Amniotic epithelial cell (primary cell): ENCODE measurements at places on chromosomes 6 and 20.

- peak; percentile 57 for DNase-seq
Observed at GRCh38 chr6:89313006-89313405, 2.1 kb downstream of the GABRR2 start.

- no peak for DNase-seq
Observed at GRCh38 chr20:41268402-41268801, 49.1 kb downstream of the ZHX3 start.

DNA sequence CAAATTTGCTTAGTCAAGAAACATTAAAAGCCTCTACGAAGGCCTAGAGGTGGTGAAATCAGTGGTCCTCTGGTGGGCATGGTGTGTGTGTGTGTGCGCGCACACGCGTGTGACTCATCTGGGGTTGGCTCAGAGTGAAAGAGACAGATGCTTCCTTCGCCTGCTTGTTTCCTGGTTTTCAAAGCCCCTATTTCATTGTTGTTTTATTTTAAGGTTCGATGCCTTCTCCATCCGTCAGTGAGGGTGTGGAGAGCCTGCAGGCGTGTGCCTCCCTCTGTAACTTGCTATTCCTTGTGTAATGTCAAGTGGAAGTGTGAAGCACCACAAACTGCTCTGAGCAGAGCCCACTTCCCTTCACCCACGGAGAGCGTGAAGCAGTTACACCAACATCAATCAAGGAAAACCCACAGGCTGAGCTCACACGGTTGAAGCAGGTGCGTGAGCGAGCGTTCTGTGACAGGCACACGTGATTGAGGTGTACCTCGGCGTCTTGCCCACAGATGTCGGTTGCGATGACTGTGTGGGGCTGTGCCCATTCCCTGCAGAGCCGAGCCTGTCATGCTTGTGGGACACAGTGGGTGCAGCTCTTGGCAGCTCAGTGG lies 233.9 kb downstream of the PRL start:
- no peak for DNase-seq

GRCh38 chr6:52333840-52334200 lies 28.1 kb upstream of the PAQR8 start:
- DNase-seq, result peak; percentile 30

- peak; percentile 99 for DNase-seq
Observed at GRCh38 chr6:26216359-26216885, 129.2 kb downstream of the HFE start.

- DNase-seq, result no peak
Observed at GRCh38 chr20:60955706-60956105, 296.4 kb upstream of the CDH4 start.

DNA sequence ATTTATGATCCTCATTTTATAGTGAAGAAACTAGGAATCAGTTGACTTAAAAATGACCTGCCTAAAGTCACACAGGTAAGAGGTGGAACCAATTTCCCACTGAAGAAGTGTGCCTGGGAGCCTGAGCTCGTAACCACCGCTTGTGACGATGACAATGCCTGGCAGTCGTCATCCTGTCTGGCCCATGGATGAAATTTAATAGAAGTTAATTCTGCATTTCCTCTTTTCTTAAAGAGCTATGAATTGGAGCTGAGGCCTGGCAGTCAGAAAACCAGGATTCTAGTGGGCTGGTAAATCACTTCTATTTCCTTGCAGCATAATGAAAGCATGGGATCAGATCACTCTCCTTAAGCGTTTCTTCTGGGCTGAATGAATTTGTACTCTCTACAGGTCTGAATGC lies 200.0 kb upstream of the SGK1 start:
- no peak for DNase-seq

DNA sequence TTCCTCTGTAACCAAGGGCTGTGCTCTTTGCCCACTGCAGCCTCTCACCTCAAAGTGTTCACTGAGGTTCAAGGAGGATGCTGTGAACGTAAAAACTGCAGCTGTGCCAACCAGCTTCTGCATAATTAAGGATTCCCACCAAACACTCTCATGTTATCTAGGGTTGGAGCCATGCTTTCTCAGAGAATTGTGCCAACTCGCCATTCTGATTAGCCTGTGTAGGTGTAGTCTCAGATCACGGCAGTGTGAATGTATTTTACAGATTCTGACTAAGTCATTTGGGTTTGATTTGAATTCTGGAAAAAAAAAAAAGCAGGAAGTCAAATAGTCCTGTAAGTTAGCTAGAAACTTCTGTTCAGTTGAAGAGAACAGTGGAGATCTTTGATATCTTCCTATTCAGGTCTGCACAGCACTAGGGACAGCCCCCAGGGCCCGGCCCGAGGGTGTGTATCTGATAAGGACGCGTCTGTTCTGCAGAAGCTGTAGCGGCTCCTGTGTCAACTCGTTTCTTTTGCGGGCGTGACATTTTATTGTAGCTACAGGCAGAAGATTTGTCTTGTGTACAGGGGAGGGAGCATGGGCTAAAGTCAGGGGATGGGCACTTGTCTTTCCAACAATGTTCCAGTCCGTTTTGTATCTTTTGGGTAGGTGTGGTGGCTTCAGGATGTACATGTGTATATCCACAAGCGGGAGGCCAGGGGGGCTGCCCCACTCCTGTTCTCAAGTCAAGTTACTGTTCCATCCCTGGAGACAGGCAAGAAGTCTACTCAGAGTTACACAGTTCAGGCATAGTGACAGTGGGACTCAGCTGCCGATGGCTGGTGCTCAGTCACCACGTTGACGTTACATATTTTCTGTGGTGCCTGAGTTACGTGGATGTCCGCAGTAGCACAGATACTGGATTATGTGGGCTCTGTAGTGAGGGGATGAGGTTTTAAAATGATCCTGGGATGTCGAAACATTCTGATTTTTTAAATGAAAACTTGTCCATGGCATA lies 12.4 kb downstream of the IRF4 start:
- DNase-seq, result no peak

- DNase-seq, result no peak
Observed at GRCh38 chr6:44462797-44463727, 75.6 kb downstream of the CDC5L start.

DNA sequence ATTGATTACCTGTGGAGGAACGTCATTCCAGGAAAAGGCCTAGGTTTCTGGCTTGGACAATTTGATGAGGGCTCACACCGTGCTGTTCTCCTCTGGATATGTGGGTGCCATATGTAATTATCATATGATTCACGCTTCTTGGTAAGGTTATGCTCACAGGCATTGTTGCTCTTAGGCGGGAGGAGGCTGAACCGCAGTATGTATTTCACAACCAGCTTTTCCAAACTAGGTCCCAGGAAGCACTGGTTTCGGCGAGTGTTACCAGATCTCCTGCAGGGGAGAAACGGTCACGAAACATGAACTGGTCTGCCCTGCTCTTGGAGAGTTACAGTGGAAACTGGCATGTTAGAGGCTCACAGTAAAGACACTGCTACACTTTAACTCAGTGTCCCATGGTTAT lies 793 bp upstream of the FAM50B start:
- DNase-seq, result no peak

GRCh38 chr20:358891-359555 lies 12.1 kb downstream of the NRSN2 start:
- DNase-seq, result peak; percentile 79

GRCh38 chr6:89035252-89036101 lies 45.1 kb upstream of the PNRC1 start:
- peak; percentile 100 for DNase-seq

DNA sequence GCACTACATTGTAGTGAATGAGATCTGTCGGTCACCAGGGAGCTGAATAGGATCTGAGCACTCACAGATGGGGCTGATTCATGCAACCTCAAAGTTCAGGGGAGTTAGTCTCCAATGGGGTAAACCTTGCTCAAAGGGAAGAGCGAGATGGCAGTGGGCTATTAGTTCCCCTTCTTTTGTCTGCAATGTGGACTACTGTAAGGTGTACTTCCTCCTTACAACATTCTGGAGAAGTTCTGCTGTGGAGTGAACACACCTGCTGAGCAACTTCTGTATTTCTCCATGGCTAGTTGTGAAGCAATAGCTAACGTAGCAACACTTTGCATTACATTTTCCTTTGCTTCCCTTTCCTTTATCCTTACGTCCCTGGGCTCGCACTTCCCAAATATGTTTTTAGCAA lies 134.3 kb upstream of the B3GAT2 start:
- no peak for DNase-seq

DNA sequence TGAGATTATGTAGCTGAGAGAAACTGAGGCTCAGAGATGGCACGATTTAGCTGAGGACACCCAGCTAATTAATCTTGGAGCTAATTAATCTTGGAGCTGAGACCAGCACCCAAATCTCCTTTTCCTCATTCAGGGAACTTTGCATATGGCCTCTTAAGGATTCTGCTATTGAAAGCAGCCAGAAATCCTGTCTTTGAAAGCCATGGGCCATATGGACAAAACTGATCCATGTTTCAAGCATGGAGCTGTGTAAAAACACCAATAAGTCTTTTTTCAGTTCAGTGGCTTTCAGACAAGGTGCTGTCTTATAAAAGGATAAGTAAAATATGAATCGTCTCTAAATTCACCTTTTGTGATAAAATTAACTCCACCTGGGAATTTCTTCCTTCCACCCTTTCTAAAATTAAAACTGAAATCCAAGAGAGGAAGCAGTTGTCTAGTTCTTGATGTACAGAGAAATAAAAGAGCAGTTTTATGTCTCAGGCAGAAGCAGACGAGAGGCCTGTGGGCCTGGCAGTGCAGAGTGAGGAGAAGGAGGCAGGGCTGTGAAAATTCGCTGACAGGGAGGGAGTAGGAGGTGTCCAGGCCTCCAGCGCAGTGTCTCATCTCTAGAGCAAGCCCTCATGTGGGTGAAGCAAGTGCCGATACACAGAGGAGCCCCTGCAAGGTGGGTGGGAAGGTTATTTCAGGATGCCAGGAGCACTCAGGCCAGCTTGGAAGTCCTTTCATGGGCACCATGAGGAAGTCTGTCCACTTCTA lies 266.9 kb downstream of the UST start:
- DNase-seq, result no peak

DNA sequence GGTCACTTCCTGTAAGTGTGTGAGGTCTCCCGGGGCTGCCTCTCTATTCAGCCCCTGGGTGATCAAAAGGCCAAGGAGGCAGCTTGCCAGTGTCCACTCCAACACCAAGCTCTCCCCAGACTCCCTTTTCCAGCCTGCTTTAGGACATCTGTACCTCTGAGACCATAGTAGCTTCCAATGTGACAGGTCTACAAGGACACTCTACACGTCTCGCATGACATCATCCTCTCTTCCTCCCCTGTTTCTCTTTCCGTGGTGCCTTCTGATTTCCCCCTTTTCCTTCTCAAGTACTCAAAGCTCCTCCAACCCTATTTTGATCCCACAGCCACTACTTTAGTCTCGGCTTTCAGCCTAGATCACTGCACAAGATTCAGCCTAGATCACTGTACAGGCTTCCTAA lies 26.4 kb downstream of the HLA-F start:
- DNase-seq, result no peak

DNA sequence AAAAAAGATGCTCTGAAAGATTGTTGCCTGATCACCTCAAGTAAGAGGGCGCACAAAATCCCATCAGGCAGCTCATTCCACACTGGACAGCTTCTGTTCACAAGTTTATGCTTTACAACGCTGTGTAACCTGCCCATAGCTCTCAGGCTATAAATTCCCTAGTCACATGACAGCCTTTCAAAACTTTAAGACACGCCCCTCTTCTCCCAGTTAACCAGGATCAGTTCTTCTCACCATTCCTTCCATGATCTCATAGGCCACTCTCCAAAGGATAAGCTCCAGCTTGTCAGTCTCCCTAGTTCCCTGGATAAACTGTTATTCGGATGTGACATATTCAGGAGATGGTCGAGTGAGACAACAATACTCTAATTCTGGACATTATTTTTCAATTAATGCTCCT lies 15.0 kb downstream of the ADNP start:
- peak; percentile 82 for DNase-seq

GRCh38 chr6:170073846-170074245 lies 217.0 kb downstream of the DLL1 start:
- no peak for DNase-seq
